ENCODE measurements at places on chromosomes 1 and 21. TPM values are rescaled to one million over a fixed set of nuclear protein-coding genes. Genes with fewer than 3 reads are reported as not detected.

Gene C1QC
- not detected for total RNA-seq

Gene LPGAT1
- total RNA-seq = 22.9 TPM

Gene LHX8
- total RNA-seq = 0.35 TPM

Gene REG4
- not detected for total RNA-seq

Gene GIPC2
- total RNA-seq = 0.28 TPM

Gene TRIM17
- total RNA-seq = 6.7 TPM

Gene CFHR5
- total RNA-seq = 0.39 TPM

GRCh38 chr1:23116921-23117699 is 51.5 kb downstream of the LUZP1 start:
- H3K27me3 ChIP-seq = no peaks in the 10 kb centered on the region
- H3K36me3 ChIP-seq = no peaks in the 10 kb centered on the region
- H3K27ac ChIP-seq = no peak overlapping the region
- no peak for DNase-seq
- no peak overlapping the region for H3K4me3 ChIP-seq

GRCh38 chr1:158020259-158020885 is 26.9 kb downstream of the KIRREL1 start:
- no peaks in the 10 kb centered on the region for H3K27me3 ChIP-seq
- no peak for DNase-seq
- peak overlapping the region; percentile 94 for H3K27ac ChIP-seq

GRCh38 chr1:40469327-40469726 is 7.8 kb upstream of the ZFP69 start:
- no peak overlapping the region for H3K4me3 ChIP-seq
- DNase-seq = no peak
- H3K27ac ChIP-seq = no peak overlapping the region
- no peaks in the 10 kb centered on the region for H3K27me3 ChIP-seq

DNA sequence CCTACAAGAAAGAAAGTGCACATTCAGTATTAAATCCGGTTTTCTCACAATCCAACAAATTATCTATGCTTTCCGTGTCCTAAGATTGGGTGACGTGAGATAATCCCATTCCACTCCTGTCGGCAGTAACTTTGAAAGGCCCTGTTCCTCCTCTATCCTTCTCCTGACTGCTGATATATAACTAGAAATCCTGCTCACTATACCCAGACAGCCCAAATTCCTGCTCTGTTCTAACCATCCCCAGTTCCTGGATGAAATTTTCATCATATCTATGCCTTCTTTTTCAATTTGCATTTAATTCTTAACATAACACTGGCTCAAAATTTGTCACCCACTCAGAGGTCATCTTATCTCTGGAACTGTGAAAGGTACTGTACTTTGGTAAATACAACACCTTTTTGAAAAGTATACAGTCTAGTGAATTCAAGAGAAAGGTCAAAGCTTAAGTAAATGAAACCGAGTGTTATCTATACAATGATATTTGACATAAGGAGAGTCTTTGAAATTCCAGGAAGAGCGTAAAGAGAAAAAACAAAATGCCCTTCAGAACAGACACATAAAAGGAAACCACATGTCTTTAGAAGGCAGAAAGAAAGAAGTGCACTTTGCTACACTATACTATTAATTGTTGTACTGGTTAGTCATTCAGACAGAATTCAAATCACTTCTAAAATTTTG is 200.5 kb upstream of the NEGR1 start:
- H3K27me3 ChIP-seq = no peaks in the 10 kb centered on the region
- H3K4me3 ChIP-seq = no peak overlapping the region
- no peaks in the 10 kb centered on the region for H3K4me1 ChIP-seq

GRCh38 chr1:27787895-27788294 is 14.9 kb downstream of the STX12 start:
- peaks cover 11% of the 10 kb centered on the region for H3K4me1 ChIP-seq
- no peak for DNase-seq
- no peaks in the 10 kb centered on the region for H3K36me3 ChIP-seq
- H3K4me3 ChIP-seq = no peak overlapping the region
- no peak overlapping the region for H3K27ac ChIP-seq

DNA sequence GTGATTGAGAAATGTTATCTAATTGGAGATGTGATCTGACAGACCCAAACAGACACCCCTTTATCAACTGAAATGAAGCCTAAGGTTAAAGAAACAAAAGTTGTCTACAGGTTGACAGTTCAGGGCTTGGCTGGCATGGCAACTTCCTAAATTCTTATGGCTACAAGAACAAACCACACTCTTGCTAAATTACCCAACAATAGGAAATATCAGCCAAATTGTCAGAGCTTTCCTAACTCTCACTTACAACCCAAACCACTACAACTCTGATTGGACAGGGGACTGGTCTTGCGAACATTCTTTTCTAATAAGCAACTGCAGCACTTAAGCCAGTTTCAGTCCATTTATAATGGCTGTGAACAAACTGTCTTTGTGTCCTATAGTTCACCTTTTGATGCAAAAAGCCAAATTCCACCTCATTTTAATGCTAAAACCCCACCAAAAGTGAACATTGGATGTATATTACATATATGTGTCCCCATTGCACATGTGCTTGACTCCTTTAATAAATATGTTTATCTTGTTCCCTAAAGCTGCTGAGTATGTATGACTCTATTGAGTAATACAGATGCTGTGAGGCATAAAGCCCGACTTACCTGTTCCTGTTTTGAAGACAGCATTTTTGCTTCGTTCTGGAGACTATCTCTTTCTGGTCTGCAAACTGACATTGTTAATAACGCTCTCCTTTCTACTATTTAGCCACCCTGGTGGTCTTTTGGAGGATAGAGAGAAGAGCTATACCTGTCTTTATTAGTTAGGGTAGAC is 101.3 kb upstream of the HMCN1 start:
- H3K27ac ChIP-seq = no peak overlapping the region
- no peaks in the 10 kb centered on the region for H3K27me3 ChIP-seq
- no peaks in the 10 kb centered on the region for H3K36me3 ChIP-seq
- H3K4me1 ChIP-seq = peaks cover 12% of the 10 kb centered on the region

DNA sequence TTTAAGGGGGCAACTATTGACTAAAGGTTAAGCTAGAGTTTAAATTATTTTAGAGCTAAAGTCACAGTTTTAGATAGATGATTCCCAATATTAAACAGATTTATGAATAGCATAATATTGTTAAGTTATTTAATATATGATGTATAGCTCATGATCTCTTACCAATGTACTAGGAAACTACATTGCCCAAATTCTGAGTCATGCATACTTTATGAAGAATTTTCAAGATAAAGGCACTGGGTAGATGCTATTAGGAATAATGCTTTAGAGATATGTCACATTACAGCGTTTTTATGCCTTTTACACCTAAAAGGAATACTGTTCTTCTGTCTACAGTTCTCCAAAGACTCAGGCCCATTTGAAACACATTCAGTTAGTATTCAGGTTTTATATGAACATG is 215.1 kb downstream of the NCAM2 start:
- H3K4me1 ChIP-seq = no peaks in the 10 kb centered on the region
- H3K27ac ChIP-seq = no peak overlapping the region
- peak; percentile 62 for DNase-seq

DNA sequence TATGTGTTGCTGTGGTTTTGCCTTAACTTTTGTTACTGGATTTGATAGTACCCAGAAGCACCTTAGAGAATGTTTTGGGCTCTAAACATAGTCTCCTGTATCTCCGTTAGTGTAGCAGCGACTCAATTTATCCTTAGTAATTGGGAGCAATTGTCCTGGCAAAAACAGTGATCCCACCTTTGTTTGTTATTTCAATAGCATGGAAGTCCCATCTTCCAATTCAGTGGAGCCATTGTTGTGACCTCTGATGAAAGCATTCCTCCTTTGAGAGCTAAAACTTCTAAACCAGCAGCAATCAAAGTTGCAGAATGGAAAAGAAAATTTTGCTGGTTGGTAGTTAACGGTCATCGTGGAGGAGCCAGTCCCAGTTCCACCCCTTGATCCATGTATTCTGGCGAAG is 34.7 kb downstream of the RTCA start:
- DNase-seq = no peak
- no peak overlapping the region for H3K27ac ChIP-seq
- no peaks in the 10 kb centered on the region for H3K36me3 ChIP-seq

- H3K4me3 ChIP-seq = no peak overlapping the region
- H3K4me1 ChIP-seq = peaks cover 7% of the 10 kb centered on the region
- no peaks in the 10 kb centered on the region for H3K27me3 ChIP-seq
- no peaks in the 10 kb centered on the region for H3K36me3 ChIP-seq
These were observed 23.8 kb downstream of the STUM start for GRCh38 chr1:226572325-226572726.

DNA sequence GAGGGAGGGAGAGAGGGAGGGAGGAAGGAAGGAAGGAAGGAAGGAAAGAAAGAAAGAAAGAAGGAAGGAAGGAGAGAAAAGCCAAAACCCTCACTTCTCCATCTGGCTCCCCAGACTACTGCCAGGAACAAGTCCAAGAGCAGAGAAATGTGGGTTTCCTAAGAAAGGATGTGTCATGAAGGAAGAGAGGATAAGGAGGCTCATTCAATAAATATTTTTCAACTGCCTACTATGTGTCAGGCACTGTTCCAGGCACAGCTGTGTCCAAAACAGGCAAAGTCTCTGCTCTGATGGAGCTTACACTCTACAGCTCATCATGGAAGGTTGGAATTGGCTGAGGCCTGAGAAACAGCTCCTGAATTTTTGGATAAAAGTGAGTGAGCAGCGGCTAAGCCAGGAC is 42.6 kb upstream of the ATP2B4 start:
- H3K4me1 ChIP-seq = no peaks in the 10 kb centered on the region
- H3K36me3 ChIP-seq = no peaks in the 10 kb centered on the region
- DNase-seq = no peak

- no peaks in the 10 kb centered on the region for H3K4me1 ChIP-seq
- DNase-seq = no peak
- H3K4me3 ChIP-seq = no peak overlapping the region
- H3K27me3 ChIP-seq = no peaks in the 10 kb centered on the region
- H3K27ac ChIP-seq = peak overlapping the region; percentile 70
These were observed 1.8 kb downstream of the CCDC17 start for GRCh38 chr1:45621895-45622523.

GRCh38 chr1:208979776-208980175 is 603.7 kb upstream of the CAMK1G start:
- H3K27me3 ChIP-seq = no peaks in the 10 kb centered on the region
- no peak overlapping the region for H3K4me3 ChIP-seq
- no peak for DNase-seq
- no peaks in the 10 kb centered on the region for H3K36me3 ChIP-seq

Measured in cardiac muscle cell (in vitro differentiated cells and primary cell).